ENCODE measurements at places on chromosomes 1 and 21.

DNA sequence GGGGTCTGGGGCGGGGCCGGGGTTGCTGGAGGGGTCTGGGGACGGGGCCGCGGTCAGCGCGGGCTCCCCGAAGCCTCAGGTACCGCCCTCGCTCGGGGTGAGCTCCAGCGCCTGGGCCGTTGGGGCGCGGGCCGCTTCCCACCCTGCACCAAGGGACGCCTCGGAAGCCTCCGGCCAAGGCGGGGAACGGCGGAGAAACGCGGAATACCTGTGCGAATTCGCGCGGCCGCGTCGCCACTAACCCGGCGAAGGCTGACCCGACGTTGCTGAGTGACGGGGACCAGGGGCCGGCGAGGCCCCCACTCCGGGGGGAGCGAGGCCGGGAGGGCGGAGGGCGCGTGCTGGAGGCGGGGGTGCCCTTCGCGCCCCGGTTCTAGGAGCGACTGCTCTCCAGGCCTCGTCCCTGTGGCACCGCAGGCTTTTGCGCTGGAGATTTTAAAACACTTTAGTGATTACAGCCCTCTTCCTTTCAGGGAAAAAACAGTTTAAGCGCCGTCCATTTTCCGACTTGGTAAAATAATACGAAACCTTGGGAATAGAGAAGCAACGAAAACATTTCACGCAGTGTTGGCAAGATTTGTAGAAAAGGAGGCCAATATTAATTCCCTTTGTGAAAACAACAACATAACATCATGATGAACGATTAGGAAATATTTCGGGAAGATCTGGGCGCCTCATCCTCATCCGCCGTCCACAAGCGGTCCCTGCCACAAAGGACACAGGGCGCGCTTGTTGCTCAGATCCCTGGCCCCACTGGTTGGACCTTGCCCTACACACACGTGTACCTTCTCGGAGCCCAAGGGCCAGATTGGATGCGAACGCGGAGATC, 971 bp upstream of the GNG4 start:
- no peak for DNase-seq

DNA sequence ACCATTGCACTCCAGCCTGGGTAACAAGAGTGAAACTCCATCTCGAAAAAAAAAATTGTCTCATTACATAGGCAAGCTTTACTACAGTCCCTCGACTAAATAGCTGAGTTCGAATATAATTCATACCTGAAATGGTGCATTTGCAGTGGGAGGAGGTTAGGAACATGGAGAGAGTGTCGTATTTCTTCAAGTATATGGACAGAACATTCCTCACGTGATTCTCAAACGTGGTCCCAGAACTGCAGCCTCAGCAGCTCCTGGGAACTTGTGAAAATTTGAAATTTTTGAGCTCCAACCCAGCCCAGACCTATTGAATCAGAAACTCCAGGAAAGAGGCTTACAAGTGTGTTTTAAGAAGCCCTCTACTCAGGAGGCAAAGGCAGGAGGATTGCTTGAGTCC, 7.2 kb downstream of the CDA start:
- no peak for DNase-seq

- no peak for DNase-seq
These were observed 1.1 kb downstream of the CTPS1 start for GRCh38 chr1:40980453-40981121.

- no peak for DNase-seq
These were observed 75.9 kb upstream of the VCAM1 start for GRCh38 chr1:100643471-100644196.

GRCh38 chr1:93816970-93817678, 61.9 kb downstream of the DNTTIP2 start:
- no peak for DNase-seq

- DNase-seq, result no peak
These were observed 157.2 kb downstream of the KAZN start for GRCh38 chr1:14755518-14756252.

DNA sequence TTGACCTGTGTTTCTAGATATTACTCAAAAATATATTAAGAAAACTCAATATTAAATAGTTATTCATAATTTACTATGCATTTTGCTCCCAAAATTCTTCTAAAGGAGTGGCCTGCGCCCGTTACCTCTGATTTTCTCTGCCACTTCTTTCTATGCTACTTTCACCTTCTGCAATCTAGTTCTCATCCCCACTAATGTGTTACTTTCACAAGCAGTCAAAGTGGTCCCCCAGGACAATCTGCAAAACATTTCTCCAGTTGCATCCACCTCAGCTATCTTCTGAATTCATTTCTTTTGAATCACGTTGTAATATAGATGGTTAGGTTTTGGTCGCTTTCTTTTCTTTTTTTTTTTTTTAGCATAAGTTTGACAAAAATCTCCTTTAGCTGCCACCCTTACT, 13.4 kb downstream of the INSL5 start:
- DNase-seq, result no peak

DNA sequence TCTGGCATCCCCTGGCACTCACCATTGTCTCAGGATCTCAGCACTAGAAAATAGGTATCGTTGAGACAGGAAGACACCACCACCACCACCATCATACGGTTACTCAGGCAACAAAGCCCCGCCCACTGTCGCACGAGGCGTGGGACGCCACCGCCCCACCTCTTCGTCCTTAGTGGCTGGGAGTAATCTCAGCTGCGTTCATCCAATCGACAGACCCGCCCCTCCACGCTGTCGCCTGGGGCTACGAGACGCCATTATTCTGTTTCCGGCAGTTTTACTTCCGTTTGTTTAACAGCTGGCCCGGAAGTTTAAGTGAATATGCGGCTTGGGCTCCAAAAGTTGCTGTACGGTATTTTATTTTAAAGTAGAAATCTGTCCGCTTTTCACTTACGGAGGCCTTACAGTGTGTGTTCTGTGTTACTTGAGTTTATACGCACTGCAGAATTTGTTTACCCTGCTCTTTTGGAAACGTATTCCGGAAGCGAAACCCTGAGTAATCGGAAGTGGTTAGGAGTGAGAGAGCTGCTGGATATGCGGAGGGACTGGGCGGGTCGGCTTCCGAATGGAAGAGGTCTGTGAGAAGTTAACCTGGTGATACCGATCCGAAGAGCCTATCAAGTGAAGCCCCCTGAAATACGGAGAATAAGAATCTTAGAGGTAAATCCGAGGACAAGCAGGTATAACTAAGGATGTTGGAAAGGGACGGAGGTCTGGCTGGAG, at the start of the genes BLZF1 and NME7:
Gene BLZF1 (plus strand): TSS at position 510 of the 720 bp plus-strand sequence. CDS start 1,328 bp downstream, outside the sequence.
Gene NME7 (minus strand): TSS at position 112 of the 720 bp plus-strand sequence. CDS start 87 bp downstream, at position 25.
- DNase-seq, result peak; percentile 74

DNA sequence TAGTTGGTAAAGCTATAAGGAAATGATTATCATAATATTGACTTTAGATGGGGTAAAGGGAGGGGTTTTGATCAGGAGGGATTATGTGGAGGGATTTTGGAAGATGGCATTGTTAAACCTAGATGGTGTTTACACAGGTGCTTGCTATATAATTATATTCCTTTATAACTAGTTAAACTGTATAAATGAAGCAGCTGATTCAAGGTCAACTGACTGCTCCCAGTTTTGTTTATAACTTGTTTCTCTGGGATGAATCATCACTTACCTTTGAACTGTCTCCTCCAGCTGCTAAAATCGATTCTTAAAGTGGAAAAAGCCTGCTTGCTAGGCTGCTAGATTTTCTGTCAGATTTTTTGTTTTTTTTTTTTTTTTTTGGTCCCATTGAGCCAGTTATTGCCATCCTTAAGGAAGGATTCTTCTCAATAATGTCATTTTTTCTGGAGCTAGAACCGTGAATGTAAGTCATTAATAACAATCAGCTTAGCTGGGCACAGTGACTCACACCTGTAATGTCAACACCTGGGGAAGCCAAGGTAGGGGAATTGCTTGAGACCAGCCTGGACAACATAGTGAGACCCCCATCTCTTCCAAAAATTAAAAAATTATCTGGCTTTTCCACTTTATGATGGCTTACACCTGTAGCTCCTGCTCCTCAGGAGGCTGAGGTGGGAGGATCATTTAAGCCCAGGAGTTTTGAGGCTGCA, 153.2 kb downstream of the PIK3R3 start:
- DNase-seq, result no peak

- DNase-seq, result no peak
These were observed 125.8 kb downstream of the SLC45A1 start for GRCh38 chr1:8443558-8444194.

- no peak for DNase-seq
These were observed 5.5 kb upstream of the LCE5A start for GRCh38 chr1:152505083-152505482.

DNA sequence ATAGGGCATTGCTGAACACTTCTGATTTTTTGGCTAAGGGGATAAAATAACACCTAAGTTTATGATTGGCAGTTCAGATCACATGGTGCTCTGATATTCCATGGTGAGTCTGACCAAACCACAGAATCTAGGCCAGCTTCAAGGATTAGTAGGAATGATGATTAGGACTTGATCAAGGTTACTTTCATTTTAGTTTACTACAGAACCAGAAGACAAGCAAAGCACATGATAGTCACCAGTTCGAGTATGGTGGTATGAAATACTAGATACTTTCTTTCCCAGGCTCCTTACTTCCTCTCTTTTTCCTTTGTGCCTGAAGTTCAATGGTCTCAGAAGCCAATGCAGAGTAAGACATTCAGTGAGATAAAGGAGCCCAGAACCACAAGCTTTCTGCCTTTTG, 26.6 kb downstream of the S100A10 start:
- no peak for DNase-seq

DNA sequence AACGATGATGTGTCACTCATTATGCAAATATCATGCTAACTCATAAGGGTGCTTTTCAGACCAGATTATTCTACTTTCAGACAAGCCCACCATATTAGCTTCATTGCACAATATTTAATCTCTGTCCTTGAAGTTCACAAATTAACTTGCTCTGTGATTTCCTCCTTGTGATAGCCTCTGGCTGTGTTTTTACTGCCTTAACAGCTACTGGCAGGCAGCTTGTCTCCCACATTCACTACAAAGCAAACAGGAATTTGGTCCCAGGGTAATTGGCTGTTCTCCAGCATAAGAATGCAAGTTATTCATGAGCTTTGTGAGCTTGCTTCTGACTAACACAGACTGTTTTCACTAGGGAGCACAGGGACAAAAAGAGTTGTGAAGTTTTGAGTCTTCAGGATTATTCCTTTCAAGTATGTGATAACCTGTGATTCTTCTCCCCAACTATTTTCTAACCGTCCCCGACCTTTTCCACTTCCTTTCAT, 87.9 kb upstream of the HMCN1 start:
- peak; percentile 97 for DNase-seq

DNA sequence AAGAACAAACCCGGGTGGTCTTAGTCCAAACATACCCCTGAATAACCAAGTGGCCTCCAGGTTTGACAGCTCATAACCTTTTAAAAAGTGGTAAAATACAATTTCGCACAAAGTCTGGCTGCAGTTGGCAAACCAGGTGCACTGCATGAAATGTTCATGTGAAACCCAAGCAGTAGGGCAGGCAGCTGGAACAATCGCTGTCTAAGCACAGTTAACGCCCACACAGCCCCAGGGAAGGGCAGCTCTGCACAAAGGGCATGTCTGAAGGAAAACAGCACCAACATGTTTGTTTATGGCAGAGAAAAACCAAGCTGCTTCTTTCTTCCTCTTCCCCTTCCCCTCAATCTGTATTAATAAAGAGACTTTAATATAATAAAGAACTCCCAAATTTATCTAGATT, 49.5 kb downstream of the KIAA1614 start:
- DNase-seq, result no peak

DNA sequence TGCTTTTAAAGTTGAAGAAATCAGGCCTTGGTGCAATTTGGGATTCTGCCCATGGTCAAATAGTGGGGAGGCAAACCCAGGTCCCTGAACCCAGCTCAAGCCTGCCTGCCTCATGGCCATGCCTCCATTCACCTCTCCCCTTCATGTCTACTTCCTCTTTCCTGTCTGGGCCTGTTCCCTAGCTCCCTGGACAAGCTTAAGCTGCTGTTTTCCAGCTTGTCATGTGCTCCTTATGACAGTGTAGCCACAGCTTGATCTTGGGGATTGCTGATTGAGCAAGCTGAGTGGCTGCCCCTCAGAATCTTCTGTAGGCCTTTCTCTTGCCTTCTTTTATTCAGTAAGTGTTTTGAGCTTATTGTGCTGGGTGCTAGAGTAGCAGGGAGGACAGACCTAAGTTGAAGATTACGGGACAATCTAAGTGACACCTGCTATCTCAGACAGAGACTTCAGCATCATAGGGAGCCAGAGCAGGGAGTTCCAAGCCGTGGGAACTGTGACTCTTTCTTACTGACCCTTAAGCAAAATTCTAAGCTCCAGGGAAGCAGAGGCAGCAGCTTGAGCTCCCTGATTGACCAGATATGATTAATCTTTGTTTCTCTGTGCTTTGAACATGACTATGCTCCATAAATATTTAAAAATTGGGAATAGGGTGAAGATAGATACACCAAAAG, 520 bp upstream of the MR1 start:
- no peak for DNase-seq

- no peak for DNase-seq
These were observed 10.8 kb downstream of the THEM4 start for GRCh38 chr1:151898519-151898991.

DNA sequence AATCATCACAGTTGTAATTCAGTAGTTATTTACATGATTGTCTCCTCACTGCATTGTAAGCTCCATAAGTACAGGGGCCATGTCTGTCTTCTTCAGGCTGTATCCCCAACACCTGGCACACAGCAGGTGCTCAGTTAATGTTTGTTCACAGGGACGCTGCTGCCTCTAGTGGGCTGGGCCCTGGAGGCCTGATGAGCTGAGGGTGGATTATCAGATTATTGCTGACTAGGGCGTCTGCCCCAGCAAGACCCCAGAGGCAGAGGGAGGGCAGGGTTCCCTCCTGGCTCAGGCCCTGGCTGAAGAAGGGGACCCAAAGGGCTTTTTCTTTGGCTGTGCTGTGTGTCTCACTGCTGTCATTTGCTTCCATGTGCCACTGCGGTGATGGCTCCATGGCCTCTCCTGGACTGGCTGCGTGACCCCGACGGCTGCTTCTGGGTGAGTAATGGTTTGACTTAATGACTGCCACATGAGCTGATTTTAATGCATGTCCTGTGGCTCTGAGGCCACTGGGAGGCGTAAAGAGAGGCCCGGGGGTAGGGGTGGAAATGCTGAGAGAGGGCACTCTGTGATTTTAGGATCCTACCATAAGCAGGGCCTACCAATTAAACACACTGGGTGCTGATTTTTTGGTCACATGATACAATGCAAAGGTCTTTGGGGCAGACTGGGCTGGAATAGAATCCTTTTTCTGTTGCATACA, 20.8 kb upstream of the EPB41 start:
- no peak for DNase-seq

DNA sequence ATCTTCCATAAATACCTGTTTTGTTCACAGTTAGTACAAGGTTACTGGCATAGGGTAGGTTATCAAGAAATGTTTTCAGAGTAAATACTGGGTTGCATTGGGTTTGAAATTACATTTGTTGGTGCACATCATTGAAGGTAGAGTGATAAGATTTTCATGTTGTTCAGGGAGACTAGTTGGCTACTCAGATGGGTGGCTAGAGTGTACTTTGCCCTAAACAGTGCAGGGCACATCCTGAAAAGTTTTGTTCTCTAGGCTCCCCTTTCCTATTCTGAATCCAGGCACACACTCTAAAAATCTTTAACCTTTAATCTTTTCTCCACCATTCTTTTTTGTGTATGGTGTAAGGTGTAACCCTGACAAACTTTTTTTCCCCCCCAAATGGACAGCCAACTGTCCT, 18.0 kb downstream of the POU2F1 start:
- DNase-seq, result no peak

GRCh38 chr1:239140968-239141367, 245.4 kb upstream of the CHRM3 start:
- DNase-seq, result no peak

Measured in AG04449 (cell line).